Calu3 (cell line): ENCODE measurements at places on chromosomes 5 and 9.

- no peak for DNase-seq
These were observed 2.8 kb downstream of the HSPA5 start for GRCh38 chr9:125238127-125238914.

DNA sequence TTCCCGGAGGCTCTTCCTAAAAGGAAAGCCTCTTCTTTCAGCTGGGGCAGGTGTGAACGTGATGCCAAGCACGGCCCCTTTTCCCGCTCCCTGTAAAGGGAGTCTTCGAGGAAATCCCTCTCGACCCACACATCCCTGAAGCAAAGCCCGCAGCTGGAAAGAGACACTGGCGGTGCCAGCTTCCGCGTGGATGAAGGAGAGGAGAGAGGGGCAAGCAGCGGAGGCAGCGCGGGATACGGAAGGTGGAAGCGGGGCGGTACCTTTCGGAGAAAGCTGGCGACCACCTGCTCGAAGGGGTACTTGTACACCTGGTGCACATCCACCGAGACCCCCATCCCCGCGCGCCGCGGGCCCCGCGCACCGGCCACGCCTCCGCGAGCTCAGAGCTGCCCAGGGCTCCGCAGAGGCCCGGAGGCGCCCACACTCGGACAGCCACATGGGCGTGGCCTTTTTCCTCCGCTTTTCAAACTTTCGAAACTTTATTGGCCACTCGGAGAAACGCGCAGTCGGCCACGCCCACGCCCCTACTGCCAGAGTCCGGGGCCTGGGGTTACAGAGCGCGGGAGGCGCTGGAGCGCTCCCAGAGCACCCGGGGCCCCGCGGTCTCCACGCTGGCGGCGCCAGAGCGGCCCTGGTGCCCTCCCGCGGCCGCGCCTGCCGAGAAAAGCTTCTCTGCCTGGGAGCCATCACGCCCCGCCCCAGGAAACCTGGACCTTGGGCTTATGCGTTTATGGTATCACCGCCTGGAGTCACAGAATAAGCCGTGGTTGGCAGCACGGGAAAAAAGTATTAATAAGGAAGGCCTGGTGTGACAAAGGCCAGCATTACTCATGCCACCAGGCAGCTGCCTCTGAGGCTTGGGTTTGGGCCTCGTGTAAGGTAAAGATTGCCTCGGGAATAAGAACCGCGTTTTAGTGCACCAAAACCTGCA lies at the start of gene PRELID2:
TSS of gene PRELID2 (minus strand) at position 426 of the 931 bp plus-strand sequence. CDS start at position 335, 91 bp downstream.
- DNase-seq: peak; percentile 96

DNA sequence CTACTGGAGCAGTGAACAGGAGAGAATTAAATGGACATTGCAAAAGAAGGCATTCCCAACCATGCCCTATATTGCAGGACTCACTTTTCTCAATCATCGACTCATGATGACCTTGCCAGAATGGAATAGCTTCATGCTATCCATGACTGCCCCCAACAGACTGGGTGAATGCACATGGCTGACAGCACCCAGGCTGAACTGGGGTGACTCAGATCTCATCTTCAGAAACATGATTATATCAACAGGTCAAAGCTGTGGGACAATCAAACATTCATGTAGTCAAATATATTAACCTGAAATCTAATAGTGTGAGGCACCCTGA lies 34.7 kb upstream of the MIER3 start:
- no peak for DNase-seq

GRCh38 chr9:110986529-110986928 lies 51.7 kb downstream of the LPAR1 start:
- no peak for DNase-seq

DNA sequence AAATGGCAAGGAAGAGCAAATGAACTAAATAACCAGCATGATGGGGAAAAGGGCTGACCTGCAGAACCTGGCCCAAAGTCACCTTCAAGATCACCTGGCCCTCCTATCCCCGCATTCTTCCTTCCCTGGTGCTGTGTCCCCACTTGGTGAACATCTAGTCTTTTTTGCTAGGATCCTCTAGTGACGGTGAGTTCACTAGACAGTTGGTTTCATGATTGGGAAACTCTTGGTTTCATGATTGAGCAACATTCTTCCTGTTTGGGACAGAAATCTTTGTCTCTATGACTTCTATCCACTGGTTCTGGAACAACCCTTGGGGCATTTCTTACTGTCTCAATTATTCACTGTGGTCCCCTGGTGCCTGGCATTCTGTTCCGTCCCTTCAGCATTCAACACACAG lies 50.2 kb upstream of the DAB2IP start:
- no peak for DNase-seq

GRCh38 chr5:92613546-92613945 lies 967.5 kb downstream of the NR2F1-AS1 start:
- no peak for DNase-seq

DNA sequence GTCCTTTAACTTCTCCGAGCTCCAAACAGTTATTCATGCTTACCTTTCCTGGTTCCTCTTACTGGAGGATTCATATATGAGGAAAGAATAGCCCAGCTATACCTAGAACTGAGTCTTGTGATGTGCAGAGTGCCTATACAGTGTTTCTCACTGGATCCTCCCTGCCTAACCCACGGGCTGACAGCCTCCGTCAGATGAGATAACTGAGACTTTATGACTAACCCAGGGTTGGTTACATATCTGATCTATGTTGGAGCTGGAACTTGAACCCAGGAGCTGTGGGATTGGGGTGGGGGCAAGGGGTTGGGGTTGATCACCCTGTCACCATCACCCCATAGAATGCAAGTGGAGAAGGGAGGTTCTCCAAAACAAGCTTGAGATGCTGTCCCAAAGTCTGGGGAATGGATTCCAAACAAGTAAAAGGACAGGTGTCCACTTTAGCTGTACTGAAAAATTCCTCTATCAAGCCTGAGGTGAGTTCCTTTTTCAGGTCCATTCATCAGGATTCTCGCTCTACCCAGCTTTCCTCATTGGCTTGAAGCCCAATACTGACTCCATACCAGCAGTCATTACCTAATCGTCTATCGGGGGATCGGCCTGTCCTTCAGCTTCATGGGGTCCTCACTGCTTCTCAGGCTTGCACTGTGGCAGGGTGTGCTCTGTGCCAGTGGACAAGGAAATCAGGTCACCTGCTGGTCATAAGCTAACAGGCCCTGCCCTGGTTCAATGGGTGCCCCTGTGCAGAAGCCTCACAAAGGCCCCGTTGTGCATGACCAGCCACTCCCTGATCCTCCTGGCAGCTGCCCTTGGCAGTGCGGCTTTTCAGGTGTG lies 100.6 kb downstream of the ARHGAP26 start:
- peak; percentile 94 for DNase-seq

DNA sequence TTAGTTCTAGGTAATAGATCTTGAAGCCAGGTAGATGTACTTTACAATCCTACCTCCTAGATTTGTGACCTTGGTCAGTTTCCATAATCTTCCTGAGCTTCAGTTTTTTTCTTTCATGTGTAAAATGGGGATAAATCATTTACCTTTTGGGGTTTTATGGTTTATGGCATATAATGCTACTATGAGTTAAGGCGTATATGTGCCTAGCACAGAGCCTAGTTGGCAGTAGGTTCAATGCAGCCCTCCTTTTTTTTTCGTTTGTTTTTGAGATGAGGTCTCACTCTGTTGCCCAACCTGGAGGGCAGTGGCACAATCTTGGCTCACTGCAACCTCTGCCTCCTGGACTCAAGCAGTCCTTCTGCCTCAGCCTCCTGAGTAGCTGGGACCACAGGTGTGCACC lies 28.8 kb downstream of the EGFLAM start:
- DNase-seq: no peak
